ENCODE measurements at places on chromosomes 7 and 10. TPM values are rescaled to one million over a fixed set of nuclear protein-coding genes. Genes with fewer than 3 reads are reported as not detected.

DNA sequence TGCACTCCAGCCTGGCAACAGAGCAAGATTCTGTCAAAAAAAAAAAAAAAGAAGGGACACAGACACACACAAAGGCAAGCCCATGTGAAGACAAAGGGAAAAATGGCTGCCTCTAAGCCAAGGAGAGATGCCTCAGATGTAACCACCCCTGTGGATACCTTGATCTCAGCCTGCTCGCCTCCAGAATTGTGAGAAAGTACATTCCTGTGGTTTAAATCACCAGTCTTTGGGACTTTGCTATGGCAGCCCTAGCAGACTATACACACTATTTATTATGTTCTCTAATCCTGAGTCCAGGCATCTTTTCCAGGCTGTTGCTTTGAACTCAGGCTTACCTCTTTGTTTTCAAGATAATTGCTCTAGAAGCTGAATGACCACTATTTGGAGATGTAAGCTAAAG lies 494.3 kb downstream of the GALNT17 start:
- no peak for DNase-seq

DNA sequence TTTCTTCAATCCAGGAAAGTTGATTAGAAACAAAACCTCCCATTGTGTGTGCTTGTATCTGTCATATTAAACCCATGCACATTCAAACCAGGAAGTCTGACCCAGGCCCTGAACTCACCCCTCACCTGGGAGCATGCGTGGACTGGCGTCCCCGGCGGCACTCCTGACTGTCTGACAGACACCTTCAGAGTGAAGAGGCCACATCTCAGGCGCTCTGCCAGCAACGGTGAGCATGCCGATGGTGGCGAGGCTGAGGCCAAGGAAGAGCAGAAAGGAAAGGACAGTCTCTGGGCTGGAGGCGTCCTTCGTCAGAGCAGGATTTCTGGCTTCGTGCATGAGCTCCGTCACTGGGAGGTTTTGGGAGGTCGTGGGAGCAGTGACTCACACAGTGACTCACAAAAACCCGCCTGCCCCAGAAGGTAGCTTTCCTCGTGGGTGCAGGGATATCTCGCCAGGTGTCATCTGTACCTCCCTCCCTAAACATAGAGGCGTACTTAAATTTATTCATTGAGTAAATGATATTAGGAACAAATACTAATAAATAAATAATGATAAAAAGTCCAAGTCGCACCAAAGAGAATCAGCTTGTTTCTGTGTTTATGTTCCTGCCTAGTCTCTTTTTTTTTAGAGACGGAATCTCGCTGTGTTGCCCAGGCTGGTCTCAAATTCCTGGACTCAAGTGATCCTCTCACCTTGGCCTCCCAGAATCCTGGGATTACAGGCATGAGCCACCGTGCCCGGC lies 13.5 kb downstream of the IQCE start:
- peak; percentile 52 for DNase-seq

GRCh38 chr10:63320683-63321082 lies 145.1 kb downstream of the JMJD1C start:
- no peak for DNase-seq

GRCh38 chr7:108027239-108027638 lies 24.3 kb upstream of the LAMB1 start:
- DNase-seq, result no peak

GRCh38 chr10:82801289-82801688 lies 926.3 kb downstream of the NRG3 start:
- no peak for DNase-seq

Gene PAXIP1
- total RNA-seq, result 6.3 TPM

Gene IQUB
- total RNA-seq, result 0.39 TPM

DNA sequence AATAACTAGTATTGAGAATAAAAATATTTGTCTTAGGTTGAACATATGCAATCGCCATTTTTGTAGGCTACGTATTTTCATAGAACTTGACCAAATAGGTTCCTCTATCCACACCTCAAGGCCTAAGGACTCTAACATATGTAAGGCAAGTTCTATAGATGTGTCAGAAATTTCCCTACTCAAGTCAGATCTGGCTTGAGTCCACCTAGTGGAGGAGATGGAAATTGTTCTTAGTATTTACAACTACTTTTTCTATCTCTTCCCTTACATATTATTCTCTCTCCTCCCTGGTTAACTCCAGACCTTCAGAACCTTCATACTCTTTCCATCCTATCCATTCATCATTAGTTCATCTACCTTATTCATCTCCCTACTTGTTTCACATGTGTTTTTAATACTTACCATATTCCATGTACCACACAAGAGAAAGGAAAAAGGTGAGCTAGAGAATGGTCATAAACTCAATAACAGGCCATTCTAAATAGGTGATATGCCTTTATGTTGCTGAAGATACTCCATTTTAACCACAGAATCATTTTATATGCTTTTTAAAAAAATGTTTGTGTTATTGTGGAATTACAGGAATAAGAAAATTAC lies 174.5 kb upstream of the HDAC9 start:
- DNase-seq, result no peak

- DNase-seq, result no peak
Observed at GRCh38 chr7:39587393-39587792, 21.2 kb downstream of the YAE1 start.

Gene HABP2
- total RNA-seq, result not detected

Gene UNCX
- not detected for total RNA-seq

- DNase-seq, result no peak
Observed at GRCh38 chr7:123639631-123640030, 16.0 kb upstream of the LMOD2 start.

DNA sequence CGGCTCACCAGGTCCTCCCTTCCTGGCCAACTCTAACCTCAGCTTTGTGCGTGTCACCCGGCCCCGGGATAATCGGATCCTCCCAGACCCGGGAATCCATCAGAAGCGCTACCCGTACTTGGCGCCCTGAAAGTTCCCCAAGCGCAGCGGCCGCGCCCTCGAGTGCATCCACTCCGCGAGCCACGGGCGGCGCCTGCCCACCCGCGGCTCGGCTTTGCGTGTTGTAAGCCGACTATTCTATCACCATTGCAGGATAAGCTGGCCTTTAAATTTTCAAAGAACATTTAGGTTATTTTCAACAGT lies 35.7 kb upstream of the EBLN1 start:
- peak; percentile 72 for DNase-seq

Gene MORN4
- total RNA-seq, result 6.6 TPM

DNA sequence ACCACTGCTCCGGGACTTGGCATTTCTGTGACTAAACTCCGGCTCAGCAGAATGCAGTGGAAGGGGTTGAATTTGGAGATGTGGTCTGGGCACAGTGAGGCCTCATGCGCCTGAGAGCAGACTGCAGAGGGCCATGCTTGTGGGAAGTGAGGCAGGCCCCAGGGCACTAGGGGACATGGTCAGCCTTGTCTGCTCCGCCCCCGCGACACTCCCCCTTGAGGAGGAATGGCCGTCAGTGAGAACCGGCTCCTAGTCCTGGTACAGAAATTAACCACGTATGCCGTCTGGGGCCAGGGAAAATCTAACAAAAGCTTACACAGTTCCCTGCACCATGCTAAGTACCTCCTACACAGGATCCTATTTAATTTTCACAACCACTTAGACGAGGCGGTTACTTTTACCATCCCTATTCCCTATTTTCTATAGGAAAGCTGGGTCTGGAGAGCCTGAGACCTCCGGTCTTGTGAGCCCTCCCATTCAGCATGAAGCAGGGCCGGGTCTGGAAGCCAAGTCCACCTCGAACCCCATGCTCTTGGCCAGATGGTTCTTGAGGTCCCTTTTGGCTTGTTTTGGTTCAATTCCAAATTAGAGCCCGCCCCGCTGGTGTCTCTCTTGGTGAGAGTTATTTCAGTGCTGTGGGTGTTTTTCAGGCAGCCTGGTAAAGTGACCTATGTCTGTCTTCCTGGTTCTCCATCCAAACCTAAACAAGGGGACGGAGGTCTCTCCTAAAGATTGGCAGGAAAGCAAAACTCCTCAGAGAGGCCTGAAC lies 87.7 kb upstream of the PITRM1 start:
- no peak for DNase-seq

Gene PLEKHA8
- total RNA-seq, result 13.5 TPM

Gene COL17A1
- 1.5 TPM for total RNA-seq

- no peak for DNase-seq
Observed at GRCh38 chr7:157005456-157006204, 4.8 kb downstream of the MNX1 start.

Gene SLC13A1
- not detected for total RNA-seq

Gene ZFAND2A
- total RNA-seq, result 18.8 TPM

DNA sequence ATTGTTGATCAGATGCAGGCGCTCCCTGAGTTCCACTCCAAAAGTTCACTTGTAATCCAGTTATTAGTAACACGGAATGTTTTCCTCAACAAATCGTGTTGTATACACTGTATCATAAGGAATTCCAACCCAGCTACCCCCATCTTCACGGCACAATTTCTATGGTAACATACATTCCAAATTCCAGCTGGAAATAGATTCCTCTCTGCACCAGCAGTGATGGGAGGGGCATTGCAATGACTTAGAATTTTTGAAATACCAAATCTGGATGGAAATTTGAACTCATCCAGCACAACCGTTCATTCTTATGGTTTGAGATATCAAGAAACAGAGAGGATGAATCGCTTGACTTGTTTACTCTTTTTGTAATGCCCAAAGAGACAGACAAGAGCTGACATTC lies 38.9 kb upstream of the RHEB start:
- no peak for DNase-seq

DNA sequence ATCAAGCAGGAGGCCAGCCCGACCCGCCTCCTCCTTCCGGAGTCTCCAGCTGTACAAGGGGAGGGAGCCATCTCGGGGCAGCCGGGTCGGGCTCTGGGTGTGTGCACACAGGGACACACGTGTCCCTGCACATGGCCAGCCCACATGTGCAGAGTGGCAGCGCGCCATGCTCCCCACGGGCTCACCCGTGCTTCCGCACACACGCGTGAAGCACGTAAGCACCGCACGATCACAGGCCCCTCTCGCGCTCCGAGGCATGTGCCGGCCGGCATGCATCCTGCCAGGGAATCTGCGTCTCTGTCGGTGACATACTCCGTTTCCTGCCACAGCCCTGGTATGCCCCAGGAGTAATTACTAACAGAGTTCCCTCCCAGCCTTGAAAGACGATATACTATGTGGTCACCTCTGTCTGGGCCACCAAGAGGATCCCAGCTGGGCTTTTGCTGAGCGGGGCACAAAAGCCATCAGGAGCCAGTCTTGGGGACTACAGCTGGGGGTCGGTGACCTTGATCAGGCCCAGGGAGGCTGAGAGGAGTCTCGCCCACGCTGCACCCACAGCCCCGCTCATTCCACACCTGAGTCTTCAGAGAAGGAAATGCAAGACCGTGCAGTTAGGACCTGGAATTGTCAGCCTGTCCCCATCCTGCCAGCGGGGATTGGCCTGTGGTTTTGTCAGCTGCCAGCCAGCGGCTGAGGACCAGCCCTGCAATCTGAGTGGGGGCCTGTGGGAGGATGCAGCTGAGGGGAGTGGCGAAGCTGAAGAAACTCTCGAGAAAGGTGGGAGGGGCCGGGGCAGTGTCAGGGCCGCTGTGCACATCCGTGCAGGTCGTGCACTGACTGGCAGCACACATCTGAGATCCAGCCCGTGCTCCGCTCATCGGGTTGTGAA lies 11.0 kb upstream of the LFNG start:
- no peak for DNase-seq

DNA sequence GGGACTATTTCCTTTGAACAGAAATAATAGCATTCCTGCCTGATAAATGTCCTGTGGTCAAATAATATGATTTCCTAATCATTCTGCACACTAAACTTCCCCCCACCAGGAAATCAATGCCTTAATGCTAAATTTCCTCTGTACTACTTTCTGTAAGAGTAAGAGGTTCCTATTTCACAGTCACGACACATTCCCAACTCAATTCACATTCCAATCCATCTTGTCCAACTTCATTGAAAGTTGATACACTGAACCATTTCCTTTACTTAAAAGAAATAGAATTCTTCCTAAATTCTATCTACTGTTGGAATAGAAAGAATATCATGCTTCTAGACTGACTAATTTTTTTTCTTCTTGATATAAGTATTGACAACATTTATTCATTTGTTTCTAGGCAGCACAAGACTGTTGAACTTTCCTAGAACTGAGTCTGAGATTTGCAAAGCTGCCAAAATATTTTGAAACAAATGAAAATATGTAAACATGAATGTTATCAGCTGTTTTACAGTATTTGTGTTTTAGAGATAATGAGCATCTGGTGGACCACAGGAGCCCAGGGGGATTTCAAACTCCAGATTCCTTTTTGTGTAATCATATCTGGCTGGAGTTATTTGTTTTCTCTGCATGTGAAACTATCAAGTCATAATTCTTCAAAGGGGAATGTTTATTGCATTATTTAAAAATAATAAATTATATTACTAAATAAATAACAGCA lies 121.5 kb downstream of the TPST1 start:
- DNase-seq, result no peak

Gene PRRT4
- 0.23 TPM for total RNA-seq

Gene GJD4
- total RNA-seq, result not detected

Gene SDK1
- total RNA-seq, result 46.3 TPM

Gene MMP21
- total RNA-seq, result 0.33 TPM

GRCh38 chr7:82393076-82393839 lies 50.3 kb downstream of the CACNA2D1 start:
- no peak for DNase-seq

DNA sequence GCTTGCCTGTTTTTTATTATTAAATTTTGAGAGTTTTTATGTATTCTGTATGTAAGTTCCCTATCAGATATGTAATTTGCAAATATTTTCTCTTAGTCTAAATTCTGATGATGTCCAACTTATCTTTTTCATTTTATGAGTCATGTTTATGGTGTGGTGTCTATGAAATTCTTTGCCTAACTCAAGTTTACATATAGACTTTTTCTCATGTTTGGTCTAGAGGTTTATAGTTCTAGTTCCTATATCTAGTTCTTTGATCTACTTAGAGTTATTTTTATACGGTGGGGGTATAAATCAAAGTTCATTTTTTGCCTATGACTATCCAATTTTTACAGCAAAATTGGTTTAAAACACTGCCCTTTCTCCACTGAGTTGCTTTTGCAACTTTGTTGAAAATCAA lies 26.3 kb upstream of the CCDC7 start:
- no peak for DNase-seq

Gene CCSER2
- 111 TPM for total RNA-seq

DNA sequence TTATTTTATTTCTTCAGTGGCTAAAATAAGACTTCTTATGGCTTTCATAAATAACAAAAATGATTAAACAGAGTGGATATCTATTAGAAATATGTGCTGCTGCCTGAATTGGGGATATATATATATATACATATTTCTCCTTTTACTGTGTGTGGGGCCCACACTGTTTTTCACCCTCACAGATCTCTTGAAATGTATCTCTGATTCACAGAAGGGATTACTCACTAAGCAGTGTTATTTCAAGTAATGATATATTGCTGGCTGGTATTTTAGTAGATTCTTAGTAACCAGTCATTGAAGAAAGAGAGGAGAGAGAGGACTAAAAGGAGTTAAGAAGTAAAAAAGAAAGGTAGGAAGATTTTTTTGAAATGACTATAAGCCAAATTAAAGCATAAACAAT lies 308.6 kb upstream of the NRP1 start:
- no peak for DNase-seq

Gene SNX10
- total RNA-seq, result 4.5 TPM

Data from aorta (tissue), 5 donors.